ENCODE measurements at places on chromosomes 6 and 20.

DNA sequence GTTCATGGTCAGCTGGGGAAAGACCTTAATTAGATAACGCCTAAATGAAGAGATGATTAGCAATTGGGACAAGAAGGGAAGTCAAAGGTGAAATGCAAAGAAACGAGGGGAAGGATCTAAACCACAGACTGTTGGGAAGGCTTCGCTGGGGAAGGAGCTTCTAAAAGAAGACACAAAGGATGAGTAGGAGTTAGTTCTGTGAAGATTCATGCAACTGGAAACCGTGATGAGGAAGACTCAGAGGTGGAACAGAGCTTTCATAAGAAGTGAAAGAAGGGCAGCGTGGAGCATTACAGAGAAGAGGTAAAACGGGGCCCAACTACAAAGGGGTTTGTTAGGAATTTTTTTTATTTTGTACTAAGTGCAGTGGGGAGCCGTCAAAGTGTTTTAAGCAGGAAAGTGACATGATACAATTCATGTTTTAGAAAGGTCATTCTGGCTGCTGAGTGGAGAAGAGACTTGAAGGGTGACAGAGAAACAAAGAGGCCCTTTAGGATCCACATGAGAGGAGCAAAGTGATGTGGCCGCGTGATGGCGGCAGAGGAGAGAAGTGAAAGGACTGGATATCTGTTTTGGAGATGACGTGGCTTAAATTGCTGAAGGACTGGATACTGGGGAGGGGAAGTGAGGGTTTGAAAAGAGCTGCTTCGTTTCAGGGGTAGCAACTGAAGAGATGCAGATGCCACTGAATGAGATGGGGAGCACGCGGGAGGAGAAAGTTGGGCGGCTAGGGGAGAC lies 33.6 kb downstream of the TTI1 start:
- DNase-seq: no peak

GRCh38 chr6:11412011-11412424 lies 125.5 kb upstream of the TMEM170B start:
- no peak for DNase-seq

- DNase-seq: no peak
Measured at GRCh38 chr6:100988391-100988984, 107.4 kb upstream of the ASCC3 start.

DNA sequence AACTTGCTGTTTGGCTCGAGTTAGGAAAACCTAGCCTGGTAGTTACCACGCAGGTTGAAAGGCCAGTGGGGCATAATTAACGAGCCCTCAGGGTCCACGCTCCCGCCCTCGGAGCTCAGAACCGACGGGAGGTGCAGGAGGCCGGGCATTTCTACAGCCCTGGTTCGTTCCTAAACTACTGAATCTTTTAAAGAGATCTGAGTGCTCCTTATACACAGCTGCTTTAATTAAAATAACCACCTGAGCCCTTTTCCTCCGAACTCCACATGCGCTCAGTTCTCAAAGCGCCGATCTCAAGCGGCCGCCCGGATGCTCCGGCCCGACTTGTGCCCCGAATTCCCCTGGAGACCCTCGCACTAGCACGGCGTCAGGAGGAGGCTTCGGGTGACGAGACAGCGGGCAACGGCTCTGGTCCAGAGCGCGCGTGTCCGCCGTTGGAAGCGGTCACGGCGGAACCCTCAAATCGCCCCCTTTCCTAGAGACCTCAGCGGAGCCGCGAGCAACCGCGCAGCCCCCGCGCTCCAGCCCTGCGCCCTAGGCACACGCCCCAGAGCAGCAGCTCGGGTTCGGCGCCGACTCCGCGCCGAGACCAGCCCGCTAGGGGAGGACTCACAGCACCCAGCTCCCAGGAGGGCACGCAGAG lies 397 bp downstream of the WDR27 start:
- DNase-seq: no peak

DNA sequence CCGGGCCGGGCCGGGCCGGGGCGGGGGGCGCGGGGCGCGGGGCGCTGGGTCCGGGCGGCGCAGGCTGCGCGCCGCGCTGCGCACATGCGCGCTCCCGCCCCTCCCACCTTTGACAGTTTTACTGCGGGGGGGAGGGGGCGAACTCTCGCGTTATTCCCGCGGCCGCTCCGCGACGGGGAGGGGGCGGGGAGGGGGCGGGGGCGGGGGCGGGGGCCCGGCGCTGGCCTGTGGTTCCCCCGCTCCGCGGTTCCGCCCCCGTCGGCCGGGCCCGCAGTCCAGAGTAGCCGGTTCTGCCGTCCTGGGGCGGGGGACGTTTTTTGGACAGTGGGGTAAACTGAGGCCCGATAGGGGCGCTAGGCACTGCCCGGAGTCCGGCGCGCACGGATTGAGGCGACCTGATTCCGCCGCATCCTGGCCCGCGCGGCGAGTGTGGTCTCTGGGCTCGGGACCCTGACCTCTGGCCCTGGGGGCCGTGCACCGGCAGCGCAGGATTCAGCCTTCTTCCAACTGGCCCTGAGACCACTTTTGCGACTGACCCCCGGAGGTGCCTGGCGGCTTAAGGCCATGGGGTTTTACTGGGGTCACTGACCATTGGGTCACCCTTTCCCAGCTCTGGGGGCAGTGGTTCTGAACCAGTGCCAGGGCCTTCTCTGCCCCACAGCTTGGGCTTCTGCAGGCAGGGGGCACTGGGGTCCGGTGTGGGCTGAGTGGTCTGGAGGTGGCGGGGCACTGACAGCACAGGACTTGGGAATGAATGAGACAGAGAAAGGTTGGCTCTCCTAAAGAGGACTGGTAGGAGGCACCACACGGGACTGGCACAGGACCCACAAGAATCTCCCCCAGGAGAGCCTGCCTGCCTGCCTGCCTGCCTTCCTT lies at the start of gene ZNF512B:
ZNF512B (minus strand) TSS at position 93 of the 876 bp plus-strand sequence. CDS start 1,980 bp downstream, outside the sequence.
- no peak for DNase-seq

- DNase-seq: no peak
Measured at GRCh38 chr20:17210983-17211382, 15.9 kb upstream of the PCSK2 start.

Data from SIG-M5 (cell line).